ENCODE measurements at places on chromosomes 3 and 15. TPM values are rescaled to one million over a fixed set of nuclear protein-coding genes. Genes with fewer than 3 reads are reported as not detected.

ERC2 gene
- total RNA-seq, result 0.84 TPM

ZNF385D gene
- total RNA-seq, result not detected

CCRL2 gene
- total RNA-seq, result 1.0 TPM

KLHL6 gene
- not detected for total RNA-seq

ENTPD3 gene
- total RNA-seq, result not detected

AADACL2 gene
- not detected for total RNA-seq

KNL1 gene
- 24.8 TPM for total RNA-seq

IQCF5 gene
- total RNA-seq, result not detected

TGM5 gene
- total RNA-seq, result not detected

IL20RB gene
- 5.5 TPM for total RNA-seq

RYR3 gene
- not detected for total RNA-seq

ATP8B4 gene
- 0.57 TPM for total RNA-seq

FGF7 gene
- total RNA-seq, result not detected

SHQ1 gene
- total RNA-seq, result 20.2 TPM

MAGEL2 gene
- total RNA-seq, result not detected

SLC28A1 gene
- not detected for total RNA-seq

IL17RE gene
- 82.9 TPM for total RNA-seq

GPR27 gene
- total RNA-seq, result 0.39 TPM

TXNRD3 gene
- total RNA-seq, result 11.1 TPM

CLDN16 gene
- total RNA-seq, result 0.27 TPM

HIGD2B gene
- not detected for total RNA-seq

CCDC54 gene
- not detected for total RNA-seq

SEMA3F gene
- 11.3 TPM for total RNA-seq

GJD2 gene
- total RNA-seq, result not detected

EIF4E3 gene
- 1.7 TPM for total RNA-seq

POPDC2 gene
- total RNA-seq, result 0.77 TPM
